Gastroesophageal sphincter (tissue), 4 donors: ENCODE measurements at places on chromosomes 5 and 9. TPM values are rescaled to one million over a fixed set of nuclear protein-coding genes. Genes with fewer than 3 reads are reported as not detected.

RFESD gene
- 2.6 TPM for total RNA-seq

MGAT4B gene
- 50.6 TPM for total RNA-seq

QRFP gene
- total RNA-seq = not detected

BTNL8 gene
- total RNA-seq = 0.81 TPM

LHX3 gene
- not detected for total RNA-seq

ANKRD34B gene
- total RNA-seq = not detected

PIP5K1B gene
- total RNA-seq = 5.1 TPM

PTGDS gene
- total RNA-seq = 132 TPM

CSNK1G3 gene
- 53.6 TPM for total RNA-seq

RNF208 gene
- 5.3 TPM for total RNA-seq

ACSL6 gene
- total RNA-seq = 3.6 TPM

KCNV2 gene
- not detected for total RNA-seq

SLC6A19 gene
- total RNA-seq = not detected

IL3 gene
- total RNA-seq = not detected

WDR38 gene
- not detected for total RNA-seq

CAVIN4 gene
- 0.40 TPM for total RNA-seq

PCA3 gene
- total RNA-seq = 0.27 TPM

PPP1R26 gene
- total RNA-seq = 17.9 TPM

PCDHA9 gene
- total RNA-seq = 0.47 TPM

PCSK1 gene
- 0.92 TPM for total RNA-seq

PTGER4 gene
- 27.5 TPM for total RNA-seq

TTC39B gene
- total RNA-seq = 15.4 TPM

PSAT1 gene
- 3.1 TPM for total RNA-seq

LIFR gene
- total RNA-seq = 65.4 TPM
